Activated CD8-positive, alpha-beta memory T cell treated with anti-CD3 and anti-CD28 coated beads for 36 hours (primary cell): ENCODE measurements at places on chromosomes 4 and X. TPM values are rescaled to one million over a fixed set of nuclear protein-coding genes. Genes with fewer than 3 reads are reported as not detected.

MAGED4 gene
- total RNA-seq = 0.86 TPM

RPL9 gene
- 1,633 TPM for total RNA-seq

SSX4 gene
- not detected for total RNA-seq

XAGE2 gene
- not detected for total RNA-seq

HSFX4 gene
- not detected for total RNA-seq

PPM1K gene
- 38.1 TPM for total RNA-seq
